ENCODE measurements at places on chromosomes 1 and 21.
A peak's percentile ranks its signal among the peaks of the same experiment; 100 is the strongest.

GRCh38 chr21:44949779-44950198 is 10.0 kb downstream of the SLX9 start:
- no peak for DNase-seq

- no peak for DNase-seq
Observed at GRCh38 chr21:28657566-28657965, 335.1 kb downstream of the LTN1 start.

- no peak for DNase-seq
Observed at GRCh38 chr1:214833178-214833756, 230.3 kb downstream of the CENPF start.

- no peak for DNase-seq
Observed at GRCh38 chr1:25695090-25695770, 78.6 kb downstream of the MAN1C1 start.

DNA sequence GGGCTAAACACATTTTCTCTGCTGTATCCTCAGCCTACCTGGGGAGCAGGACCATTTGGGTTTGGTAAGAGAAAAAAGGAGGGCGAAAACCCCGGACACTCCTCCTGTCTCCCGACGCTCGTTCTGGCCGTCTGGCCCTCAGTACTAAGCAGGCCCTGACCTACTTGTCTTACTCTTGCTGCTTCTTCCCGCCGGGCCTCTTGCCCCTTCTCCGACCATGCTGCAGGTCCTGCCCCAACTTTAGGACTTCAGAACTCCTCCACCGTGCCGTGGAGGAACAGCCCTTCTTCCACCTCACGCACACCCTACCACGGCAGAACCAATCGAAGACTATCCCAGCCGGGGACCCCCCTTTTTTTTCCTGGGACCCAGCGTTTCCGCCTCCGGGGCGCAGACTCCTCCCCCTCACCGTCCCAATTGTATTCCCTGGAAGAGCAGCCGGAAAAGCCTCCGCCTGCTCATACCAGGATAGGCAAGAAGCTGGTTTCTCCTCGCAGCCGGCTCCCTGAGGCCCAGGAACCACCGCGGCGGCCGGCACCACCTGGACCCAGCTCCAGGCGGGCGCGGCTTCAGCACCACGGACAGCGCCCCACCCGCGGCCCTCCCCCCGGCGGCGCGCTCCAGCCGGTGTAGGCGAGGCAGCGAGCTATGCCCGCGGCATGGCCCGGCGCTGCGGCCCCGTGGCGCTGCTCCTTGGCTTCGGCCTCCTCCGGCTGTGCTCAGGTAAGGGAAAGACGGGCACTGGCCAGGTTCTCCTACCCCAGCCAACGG is at the start of gene CHRNB2:
Gene CHRNB2, plus strand, starts transcription at position 393 of the 771 bp plus-strand sequence. Its CDS starts 267 bp downstream, at position 660.
- DNase-seq = peak; percentile 39

- no peak for DNase-seq
Observed at GRCh38 chr1:106907795-106908194, 148.7 kb upstream of the PRMT6 start.

GRCh38 chr21:20026543-20026942 is 971.7 kb upstream of the NCAM2 start:
- DNase-seq = no peak

Data from stimulated activated CD4-positive, alpha-beta T cell treated with anti-CD3 and anti-CD28 coated beads, Interleukin-12 subunit alpha, Interleukin-12 subunit beta, amount 100 ng/mL, for 48 hours (primary cell).